DMS79 (cell line): ENCODE measurements at places on chromosomes 16 and 17.

GRCh38 chr16:49503256-49504022, 129.8 kb downstream of the C16orf78 start:
- no peak for DNase-seq

- no peak for DNase-seq
Observed at GRCh38 chr17:44610871-44611270, 45.4 kb upstream of the MEIOC start.

- no peak for DNase-seq
Observed at GRCh38 chr16:84643180-84643583, 5.1 kb upstream of the KLHL36 start.

GRCh38 chr17:11545002-11545401, 53.3 kb upstream of the DNAH9 start:
- no peak for DNase-seq

DNA sequence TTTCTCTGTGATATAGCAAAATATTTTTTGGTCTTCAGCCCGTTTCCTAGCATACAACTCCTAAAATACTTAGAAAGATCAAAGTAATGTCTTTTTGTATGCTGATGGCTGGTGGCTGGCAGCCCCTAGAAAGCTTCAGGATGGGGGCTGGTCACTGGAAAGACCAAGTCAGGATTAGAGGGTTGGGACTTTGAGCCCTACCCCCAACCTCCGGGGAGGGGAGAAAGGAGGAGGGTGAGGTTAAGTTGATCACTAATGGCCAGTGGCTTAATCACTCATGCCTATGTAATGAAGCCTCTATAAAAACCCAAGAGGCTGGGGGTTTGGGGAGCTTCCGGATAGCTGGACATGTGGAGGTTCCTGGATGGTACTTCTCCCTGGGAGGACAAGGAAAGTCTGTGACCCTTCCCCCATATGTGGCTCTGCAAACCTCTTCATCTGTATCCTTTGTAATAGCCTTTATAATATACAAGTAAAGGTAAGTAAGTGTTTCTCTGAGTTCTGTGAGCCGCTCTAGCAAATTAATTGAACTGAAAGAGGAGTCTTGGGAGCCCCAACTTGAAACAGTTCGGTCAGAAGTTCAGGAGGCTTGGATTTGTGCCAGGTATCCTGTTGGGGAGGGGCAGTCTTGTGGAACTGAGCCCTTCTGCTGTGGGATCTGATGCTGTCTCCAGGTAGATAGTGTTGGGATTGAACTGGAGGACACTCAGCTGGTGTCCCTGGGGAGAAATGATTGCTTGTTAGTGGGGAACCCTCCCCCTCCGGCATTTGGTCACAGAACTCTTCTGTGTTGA, 3.5 kb downstream of the SLC7A6 start:
- peak; percentile 66 for DNase-seq

DNA sequence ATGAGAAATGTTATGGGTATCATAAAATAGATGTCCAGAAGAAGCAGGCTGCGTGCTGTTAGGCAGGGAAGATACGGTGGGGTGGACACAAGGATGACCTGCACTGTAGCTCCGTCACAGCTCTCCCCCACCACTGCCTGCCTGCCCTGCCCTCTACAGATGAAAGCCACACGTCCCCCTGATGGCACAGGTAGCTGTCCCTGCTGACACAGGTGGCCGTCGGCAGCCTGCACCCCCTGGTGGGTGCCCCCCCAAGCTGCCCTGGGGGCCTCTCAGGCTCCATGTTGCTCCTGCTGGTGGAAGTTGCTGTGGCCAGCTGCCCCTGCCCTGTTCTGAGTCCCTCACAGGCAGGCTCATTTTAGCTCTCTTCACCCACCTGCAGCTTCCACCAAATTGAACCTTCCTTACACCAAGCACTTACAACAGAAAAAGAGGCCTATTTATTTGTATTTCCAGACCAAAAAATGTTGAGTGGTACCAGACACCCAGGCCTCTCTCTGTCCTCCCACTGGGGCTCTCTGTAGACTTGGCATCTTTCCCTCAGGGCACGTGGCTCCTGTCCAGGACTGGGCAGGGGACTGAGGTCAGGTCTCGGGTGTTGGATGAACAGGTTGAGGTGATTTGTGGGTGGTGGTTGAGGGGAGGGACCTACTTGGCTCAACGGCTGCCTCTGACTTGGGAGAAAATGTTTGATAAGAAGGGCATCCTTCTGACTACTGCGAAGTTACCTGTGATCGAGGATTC, 50.1 kb upstream of the CACNG5 start:
- DNase-seq = peak; percentile 7

DNA sequence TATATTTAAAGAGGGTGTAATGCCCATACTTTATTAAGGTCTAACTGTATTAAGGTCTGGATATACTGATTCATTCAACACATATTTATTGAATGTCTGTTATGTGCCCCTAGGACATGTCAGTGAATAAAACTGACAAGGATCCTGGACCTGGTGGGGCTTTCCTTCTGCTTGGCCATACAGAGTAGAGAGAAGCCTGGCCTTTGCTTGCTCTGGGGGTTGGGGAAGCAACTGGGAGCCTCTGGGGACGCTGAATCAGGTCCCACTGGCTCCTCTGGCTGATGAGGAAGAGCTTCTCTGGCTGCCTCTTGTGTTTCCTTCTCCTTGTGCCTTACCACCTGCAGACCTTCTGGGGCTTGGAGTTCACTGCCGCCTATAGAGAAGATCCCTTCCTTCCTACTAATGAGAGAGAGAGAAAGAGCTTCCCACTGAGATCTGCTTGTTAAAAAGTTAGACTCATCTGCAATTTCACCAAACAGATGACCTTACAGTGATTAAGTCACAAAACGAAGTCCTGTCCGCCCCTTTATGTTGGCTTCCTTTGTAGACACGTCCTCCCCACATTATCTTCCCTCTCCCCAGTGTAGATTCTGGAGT, 49.7 kb downstream of the MSI2 start:
- no peak for DNase-seq

GRCh38 chr17:35051183-35051578, 12.3 kb downstream of the RFFL start:
- no peak for DNase-seq

GRCh38 chr16:23006380-23006779, 142.9 kb downstream of the USP31 start:
- DNase-seq = no peak

DNA sequence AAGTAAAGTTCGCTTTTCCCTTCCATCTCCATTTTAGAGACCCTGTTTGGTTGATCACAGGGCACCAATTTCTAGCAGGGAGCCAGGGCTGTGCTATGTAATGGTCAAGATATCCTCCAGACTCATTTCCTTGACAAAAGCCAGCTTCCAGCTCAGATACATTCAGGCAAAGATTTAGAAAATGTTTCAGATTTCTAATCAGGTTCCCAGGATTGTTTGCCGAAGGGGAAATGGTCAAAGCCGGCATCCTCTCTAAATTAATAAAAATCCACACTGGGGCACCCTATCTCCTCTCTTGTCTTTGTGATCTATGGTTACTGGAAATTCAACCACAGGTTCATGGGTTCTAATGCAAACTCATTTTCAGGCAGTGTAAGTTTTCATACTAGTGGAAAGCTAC, 686.8 kb upstream of the KIF2B start:
- no peak for DNase-seq

DNA sequence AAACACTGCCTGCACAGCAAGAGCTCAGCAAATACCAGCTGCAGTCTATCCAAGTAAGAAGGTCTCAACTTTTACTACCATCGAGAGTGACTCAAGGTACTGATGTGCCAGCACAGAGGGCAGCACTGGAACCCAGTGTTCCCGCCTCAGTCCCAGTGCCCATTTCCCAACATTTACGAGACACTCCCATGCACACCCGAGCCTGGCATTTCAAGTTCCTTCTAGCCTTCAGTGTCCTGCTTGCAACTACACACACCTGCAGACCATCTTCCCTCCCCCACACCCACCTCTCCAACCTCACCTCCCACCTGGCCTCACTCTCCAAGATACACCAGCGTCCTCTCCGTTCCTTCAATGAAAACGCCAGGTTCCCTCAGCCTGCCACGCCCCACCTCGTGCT, 3.2 kb downstream of the KLHDC4 start:
- DNase-seq = no peak

- no peak for DNase-seq
Observed at GRCh38 chr17:80845069-80845862, 146.4 kb upstream of the CHMP6 start.

DNA sequence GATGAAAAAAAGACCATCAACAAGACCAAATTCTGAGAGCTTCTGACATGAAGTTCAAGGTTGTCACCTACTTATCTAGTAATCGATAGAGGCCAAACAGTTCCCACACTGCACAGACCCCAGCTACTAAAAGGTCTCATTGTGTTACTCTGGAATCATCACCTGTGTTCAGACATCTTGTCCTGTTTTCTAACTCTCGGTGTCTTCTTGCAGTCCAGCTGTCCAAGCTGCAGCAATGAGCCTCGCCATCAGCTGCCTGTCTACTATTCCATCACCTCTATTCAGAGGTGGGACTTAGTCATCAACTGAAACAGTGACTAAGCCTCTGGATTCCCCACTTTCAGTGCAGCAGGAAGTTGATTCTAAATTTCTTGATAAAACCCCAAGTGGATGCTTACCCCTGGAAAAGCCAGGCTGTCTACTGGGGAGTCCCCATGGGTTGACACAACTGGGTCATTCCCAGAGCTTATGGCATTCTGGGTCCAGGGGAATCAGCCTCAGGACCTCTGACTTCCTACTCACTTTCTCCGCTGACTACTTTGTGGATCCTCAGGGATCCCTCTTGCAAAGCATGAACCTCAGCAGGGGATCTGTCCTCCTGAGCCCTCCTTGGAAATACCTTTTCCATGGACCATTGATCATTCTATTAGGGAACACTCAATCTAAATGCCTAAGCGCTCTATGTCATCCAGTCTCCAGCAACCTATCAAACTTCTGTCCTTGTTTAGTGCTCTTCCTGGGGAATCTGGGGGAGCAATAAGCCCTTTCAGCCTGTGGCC, 46.5 kb downstream of the HNF1B start:
- no peak for DNase-seq
